Karpas-422 (cell line): ENCODE measurements at places on chromosomes 2 and 18. TPM values are rescaled to one million over a fixed set of nuclear protein-coding genes. Genes with fewer than 3 reads are reported as not detected.

DNA sequence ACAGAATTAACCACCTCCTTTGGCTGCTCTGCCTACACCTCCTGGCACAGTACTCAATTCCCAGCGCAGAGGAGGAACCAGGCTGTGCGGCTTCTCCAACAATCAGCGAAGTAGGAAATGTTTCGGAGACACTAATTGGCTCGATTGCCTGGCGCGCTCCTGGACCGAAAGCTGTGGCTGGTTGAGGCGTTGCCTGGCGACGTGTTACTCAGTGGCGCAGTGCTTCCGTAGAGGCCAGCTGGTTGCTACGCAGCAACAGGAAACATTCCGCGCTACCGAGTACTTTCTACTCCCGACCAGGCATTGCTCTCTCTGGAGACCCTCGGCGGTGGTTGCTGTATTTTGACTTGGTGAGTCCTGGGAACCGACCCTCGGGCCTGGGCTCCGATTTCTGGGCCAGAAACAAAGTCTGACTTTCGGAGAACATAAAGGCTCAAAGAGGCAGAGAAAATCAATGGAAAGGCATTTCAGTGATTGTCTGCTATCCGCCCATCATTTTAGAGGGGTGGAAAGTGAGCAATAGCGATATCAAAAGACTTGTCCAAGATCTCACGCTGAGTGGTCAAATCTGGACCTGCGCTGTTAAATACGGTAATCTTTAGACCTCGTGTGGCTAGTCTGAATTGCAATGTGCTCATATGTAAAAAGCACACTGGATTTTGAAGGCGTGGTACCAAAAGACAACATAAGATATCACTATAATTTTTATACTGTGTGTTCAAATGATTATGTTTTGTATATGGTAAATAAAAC lies at the start of gene DNAH6:
Gene DNAH6, plus strand, starts transcription at position 265 of the 753 bp plus-strand sequence. CDS start 1,329 bp downstream, outside the sequence.
- no peak for DNase-seq

DNA sequence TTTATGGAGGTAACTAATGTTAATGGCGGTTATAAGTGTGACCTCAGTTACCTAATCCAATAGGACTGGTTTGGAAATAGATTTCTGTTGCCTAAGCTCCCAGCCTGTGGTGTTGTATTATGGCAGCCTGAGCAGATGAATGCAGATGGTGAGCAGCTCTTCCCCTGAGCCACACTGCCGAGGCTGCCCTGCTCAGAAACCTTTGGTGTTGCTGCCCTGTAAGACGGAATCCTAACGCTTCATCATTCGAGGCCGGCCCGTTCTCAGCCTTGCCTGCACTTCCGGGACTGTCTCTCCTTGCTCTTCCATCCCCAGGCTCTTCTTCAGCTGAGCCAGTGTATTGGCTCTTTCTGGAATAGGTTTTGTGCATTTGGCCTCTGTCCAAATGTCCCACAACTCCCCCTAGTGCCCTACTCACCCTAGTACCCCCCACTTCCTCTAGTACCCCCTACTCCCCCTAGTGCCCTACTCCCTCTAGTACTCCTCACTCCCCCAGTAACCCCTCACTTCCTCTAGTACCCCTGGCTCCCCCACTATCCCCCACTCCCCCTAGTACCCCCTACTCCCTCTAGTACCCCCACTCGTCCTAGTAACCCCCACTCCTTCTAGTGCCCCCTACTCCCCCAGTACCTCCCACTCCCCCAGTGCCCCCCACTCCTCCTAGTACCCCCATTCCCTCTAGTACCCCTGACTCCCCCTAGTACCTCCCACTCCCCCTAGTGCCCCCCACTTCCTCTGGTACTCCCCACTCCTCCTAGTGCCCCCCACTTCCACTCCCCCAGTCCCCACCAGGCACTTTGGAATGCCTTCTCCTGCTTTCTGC lies 106.0 kb upstream of the TAF1B start:
- no peak for DNase-seq

DNA sequence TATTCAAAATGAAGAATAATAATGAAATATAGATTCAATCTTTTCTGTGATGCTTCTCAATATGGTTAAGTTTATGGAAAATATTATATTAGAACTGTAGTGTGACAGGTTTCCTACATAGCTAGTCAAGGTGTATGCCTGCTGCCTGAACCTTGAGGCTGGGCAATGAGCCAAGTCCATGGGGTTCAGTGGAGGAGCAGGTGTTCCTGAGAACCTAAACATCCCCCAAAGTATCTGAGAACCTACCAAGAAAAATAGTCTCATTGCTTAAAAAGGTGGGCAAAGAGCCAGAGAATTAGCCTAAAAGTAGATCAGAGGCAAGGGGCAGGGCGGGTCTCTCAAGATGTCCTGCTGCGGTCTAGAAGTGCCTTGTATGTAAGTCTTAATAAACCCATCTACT lies 185.9 kb upstream of the SPHKAP start:
- no peak for DNase-seq

DNA sequence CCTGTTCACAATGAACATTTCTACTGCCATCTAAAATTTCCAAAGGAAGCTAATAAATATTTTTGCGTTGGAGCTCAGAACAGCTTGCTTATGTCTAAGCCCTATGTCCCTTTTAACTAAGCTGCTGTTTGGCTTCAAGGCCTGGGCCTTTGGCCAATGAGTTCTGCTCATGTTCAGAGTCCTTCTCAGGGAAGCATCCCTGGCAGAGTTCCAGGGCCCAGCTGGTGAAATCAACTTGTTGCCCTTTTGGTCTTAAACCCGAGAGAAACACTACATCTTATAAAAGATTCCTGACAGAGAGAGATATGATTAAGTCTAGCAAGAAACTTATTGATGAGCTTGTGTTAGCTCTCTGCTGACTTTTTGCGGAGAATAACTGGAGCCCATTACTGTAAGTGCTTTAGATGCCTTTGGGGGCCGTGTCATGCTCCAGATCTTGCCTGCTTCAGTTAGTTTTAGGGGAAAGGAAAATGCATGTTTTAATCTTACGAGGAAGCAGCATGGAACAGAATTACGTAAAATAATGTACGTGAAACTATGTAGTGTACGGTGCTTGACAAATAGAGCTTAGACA lies 102.5 kb upstream of the NOSTRIN start:
- no peak for DNase-seq

FSIP2 gene
- total RNA-seq, result not detected in 2 replicates

SNORC gene
- total RNA-seq, result 1.2 and 1.9 TPM in 2 replicates

YWHAQ gene
- 112 and 189 TPM in 2 replicates for total RNA-seq

SERPINB4 gene
- not detected in 2 replicates for total RNA-seq

TCF7L1 gene
- total RNA-seq, result not detected in 2 replicates
